ENCODE measurements at places on chromosomes 7 and 10. TPM values are rescaled to one million over a fixed set of nuclear protein-coding genes. Genes with fewer than 3 reads are reported as not detected.

Gene LSM5
- polyA plus RNA-seq, result 59.5 TPM

Gene TRPV5
- not detected for polyA plus RNA-seq

Gene PPP2R2D
- 54.6 TPM for polyA plus RNA-seq

Gene SFXN2
- 14.6 TPM for polyA plus RNA-seq

Gene REEP3
- 32.3 TPM for polyA plus RNA-seq

Gene SPDYE6
- polyA plus RNA-seq, result not detected

DNA sequence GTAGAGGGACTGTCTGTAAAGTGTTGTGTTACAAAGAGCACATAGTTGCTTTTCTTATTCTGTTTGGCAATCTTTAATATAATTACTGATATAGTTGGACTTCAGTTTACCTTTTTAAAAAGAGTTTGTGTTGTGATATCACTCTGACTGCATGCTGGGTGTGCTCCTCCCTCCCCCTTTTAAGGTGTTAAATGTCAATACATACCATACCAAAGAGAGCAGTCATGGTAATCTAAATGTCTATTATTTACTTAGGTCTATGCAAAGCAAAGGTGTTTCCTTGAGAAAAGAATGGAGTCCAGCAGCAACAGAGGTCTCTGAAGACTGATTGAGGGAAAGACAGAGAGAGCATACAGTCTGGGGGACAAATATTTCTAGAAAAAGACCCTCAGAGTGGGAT is 275.1 kb upstream of the NRP1 start:
- no peak overlapping the region for H3K4me3 ChIP-seq
- H3K27me3 ChIP-seq, result no peaks in the 10 kb centered on the region
- H3K4me1 ChIP-seq, result no peaks in the 10 kb centered on the region
- H3K36me3 ChIP-seq, result no peaks in the 10 kb centered on the region
- H3K27ac ChIP-seq, result no peak overlapping the region

GRCh38 chr7:27576360-27576944 is 86.2 kb downstream of the HIBADH start:
- H3K36me3 ChIP-seq, result no peaks in the 10 kb centered on the region
- DNase-seq, result no peak
- H3K4me3 ChIP-seq, result no peak overlapping the region
- H3K27me3 ChIP-seq, result no peaks in the 10 kb centered on the region
- no peaks in the 10 kb centered on the region for H3K4me1 ChIP-seq
- no peak overlapping the region for H3K27ac ChIP-seq

DNA sequence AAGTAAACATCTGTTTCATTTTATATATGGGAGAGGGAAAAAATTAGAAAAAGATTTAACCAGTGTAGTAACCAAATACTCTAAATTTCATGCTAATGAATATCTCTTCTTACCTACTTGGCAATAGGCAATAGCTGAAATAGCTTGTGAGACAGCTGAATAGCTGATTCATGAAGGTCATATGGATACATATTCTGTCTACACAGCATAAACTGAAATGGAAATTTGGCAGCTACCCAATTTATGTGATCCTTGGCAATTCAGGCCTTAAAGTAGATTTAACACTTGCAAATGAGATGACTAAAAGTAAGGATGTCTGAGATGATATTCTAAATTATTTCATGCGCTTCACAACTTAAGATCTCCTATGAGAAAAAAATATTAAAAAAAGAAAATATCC is 261.2 kb upstream of the SEMA3A start:
- no peaks in the 10 kb centered on the region for H3K27me3 ChIP-seq
- H3K27ac ChIP-seq, result no peak overlapping the region
- H3K4me1 ChIP-seq, result no peaks in the 10 kb centered on the region
- no peak for DNase-seq

GRCh38 chr7:4833691-4834600 is 27.9 kb downstream of the PAPOLB start:
- H3K4me3 ChIP-seq, result no peak overlapping the region
- H3K27ac ChIP-seq, result no peak overlapping the region
- no peaks in the 10 kb centered on the region for H3K27me3 ChIP-seq
- H3K36me3 ChIP-seq, result peaks cover 61% of the 10 kb centered on the region
- no peak for DNase-seq
- peaks cover 26% of the 10 kb centered on the region for H3K4me1 ChIP-seq

- H3K27ac ChIP-seq, result no peak overlapping the region
- H3K36me3 ChIP-seq, result peaks cover 8% of the 10 kb centered on the region
- no peaks in the 10 kb centered on the region for H3K4me1 ChIP-seq
Measured at GRCh38 chr7:140036224-140036962, 26.4 kb downstream of the PARP12 start.

DNA sequence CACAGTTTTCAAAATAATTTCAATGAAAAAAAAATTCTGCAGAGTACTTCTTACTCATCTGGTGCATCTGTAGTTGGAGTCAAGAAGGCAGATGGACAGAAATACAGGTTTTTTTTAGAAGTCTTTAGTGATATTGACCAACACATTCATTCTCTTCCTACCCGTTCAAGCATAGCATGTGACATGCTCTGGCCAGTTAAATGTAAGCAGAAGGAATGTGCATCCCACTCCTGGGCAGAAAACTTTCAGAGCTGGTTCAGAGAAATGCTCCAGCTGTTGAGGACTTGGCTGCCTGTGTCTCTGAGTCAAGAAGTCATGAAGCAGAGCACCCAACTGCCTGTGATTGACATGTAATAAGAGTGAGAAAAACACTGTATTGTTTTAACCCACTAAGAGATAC is 665.3 kb upstream of the IGFBP3 start:
- no peak overlapping the region for H3K4me3 ChIP-seq
- no peaks in the 10 kb centered on the region for H3K27me3 ChIP-seq
- H3K27ac ChIP-seq, result no peak overlapping the region

DNA sequence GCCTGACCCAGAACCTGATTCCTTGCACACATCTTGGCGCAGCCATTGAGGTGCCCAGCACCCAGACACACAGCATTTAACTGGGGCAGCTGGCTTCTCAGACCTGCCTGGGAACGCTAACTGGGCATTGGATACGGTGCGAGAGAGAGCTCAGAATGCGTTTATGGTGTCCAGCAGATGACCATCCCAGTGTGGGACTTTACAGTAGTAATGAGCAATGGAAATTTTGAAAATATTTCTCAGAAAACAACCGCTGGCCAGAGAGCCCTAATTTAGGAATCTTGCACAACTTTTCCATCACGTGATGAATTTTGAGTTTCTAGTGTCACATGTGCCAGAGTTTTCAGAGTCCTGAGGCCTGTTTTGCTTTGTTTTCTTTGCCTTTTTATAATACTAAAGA is 78.2 kb upstream of the SEC61G start:
- no peaks in the 10 kb centered on the region for H3K36me3 ChIP-seq
- H3K27ac ChIP-seq, result no peak overlapping the region
- H3K4me3 ChIP-seq, result no peak overlapping the region
- no peaks in the 10 kb centered on the region for H3K27me3 ChIP-seq
- DNase-seq, result no peak

GRCh38 chr7:99648843-99649242 is 31.0 kb downstream of the CYP3A5 start:
- H3K4me3 ChIP-seq, result no peak overlapping the region
- DNase-seq, result no peak
- no peak overlapping the region for H3K27ac ChIP-seq
- H3K4me1 ChIP-seq, result no peaks in the 10 kb centered on the region
- no peaks in the 10 kb centered on the region for H3K27me3 ChIP-seq

GRCh38 chr10:95618101-95618500 is 38.4 kb downstream of the ALDH18A1 start:
- peaks cover 43% of the 10 kb centered on the region for H3K36me3 ChIP-seq
- no peaks in the 10 kb centered on the region for H3K4me1 ChIP-seq
- no peak overlapping the region for H3K27ac ChIP-seq
- H3K4me3 ChIP-seq, result no peak overlapping the region
- H3K27me3 ChIP-seq, result no peaks in the 10 kb centered on the region
- no peak for DNase-seq

DNA sequence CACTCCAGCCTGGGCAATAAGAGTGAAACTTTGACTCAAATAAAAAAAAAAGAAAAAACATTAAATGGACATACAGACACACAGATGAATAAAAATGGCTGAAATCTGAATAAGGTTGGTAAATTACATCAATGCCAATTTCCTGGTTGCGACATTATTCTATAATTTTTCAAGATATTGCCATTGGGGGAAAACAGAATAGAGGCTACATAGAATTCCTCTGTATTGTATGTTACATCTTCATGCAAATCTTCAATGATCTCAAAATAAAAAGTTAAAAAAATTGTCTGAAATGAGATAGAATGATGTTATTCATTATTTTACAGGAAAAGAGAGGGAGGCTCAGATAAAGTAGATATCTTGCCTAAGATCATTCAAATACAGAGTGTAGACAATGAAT is 234.0 kb downstream of the SDHAF3 start:
- no peaks in the 10 kb centered on the region for H3K27me3 ChIP-seq
- H3K4me1 ChIP-seq, result no peaks in the 10 kb centered on the region
- H3K36me3 ChIP-seq, result no peaks in the 10 kb centered on the region
- H3K4me3 ChIP-seq, result no peak overlapping the region
- H3K27ac ChIP-seq, result no peak overlapping the region
- DNase-seq, result no peak

DNA sequence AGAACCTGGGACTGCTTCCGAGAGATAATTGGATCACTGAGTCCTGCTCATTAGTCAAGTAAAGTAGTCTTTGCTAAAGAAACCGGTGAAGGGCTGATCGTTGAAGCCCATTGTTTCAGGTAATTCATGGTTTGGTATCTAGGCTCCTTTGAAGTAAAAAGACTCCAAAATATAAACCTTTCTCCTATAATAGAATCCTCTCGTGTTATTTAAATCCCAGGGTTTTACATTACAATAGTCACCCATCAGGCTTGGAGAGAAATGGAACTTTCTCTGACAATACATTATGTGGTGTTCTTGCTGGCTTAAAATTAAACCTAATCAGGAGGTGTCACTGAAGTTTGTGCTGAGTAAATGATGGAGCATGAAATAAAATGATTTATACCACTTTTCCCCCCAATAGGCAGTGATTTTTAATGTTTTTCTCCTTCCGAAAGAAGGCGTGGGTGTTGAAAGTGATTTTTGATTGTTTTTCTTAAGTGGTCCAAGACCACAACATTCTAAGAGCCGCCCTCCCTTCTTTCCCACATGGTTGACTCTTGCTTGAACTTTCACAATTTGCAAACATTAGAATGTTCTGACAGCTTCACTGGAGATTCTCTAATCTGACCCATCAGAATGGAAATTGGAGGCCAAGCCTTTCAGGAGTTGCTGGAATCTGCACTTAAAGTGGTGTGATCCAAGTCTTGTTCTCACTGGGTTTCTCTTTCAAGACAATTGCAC is 44.2 kb downstream of the LRMDA start:
- peaks cover 3% of the 10 kb centered on the region for H3K4me1 ChIP-seq
- no peak for DNase-seq
- H3K4me3 ChIP-seq, result no peak overlapping the region
- H3K27me3 ChIP-seq, result no peaks in the 10 kb centered on the region

DNA sequence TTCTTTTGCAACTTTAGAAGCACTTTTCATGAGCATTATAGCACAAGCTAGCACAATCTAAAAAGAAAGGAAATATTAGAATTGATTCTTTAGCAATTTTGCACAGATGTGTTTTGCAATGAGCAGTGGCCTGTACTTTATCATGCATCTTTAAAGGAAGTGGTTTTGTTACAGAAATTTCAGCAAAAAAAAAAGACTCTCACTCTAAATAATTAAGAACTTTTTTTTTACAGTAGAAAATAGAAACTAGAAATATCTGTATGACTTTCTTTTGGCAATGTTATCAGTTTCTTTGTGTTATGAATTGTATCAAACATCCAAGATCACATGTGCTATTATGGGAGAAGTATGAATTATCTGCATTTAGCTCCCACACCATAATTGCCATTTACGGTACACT is 195.7 kb upstream of the KLF6 start:
- no peaks in the 10 kb centered on the region for H3K36me3 ChIP-seq
- no peak overlapping the region for H3K27ac ChIP-seq
- no peaks in the 10 kb centered on the region for H3K27me3 ChIP-seq
- DNase-seq, result no peak

- H3K4me3 ChIP-seq, result no peak overlapping the region
- H3K27ac ChIP-seq, result no peak overlapping the region
- H3K36me3 ChIP-seq, result no peaks in the 10 kb centered on the region
Measured at GRCh38 chr7:101507791-101508252, 121.3 kb downstream of the MYL10 start.

DNA sequence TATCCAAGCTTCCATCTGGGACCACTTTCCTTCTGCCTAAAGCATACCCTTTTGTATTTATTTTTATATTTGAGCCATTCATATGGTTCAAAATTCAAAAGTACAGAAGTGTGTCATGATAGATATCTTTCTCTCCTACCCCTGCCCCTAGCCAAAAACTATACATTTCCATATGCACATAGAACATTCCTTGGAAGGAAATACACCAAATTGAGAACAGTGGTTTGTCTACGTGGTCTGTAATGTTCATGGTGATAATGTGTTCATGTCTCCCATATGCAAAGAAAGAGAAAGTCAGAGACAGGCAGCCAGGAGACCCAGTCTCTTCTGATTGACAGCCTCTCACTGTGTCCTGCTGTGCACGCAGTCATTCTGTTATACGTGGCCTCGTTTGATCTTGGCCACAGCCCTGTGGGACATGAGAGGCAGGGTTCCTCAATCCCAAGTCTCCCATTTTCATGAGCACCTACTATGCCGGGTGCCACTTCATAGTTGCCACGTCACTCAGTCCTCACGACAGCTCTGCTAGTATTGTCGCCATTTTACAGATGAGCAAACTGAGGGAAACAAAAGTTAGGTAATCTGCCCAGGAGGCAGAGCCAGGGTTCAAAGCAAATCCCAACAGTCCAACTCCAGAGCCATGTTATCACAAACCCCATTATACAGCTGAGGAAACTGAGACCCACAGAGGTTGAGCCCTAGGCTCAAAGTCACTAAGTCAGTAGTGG is 8.0 kb upstream of the CDH23 start:
- DNase-seq, result no peak
- H3K27ac ChIP-seq, result no peak overlapping the region
- no peak overlapping the region for H3K4me3 ChIP-seq
- no peaks in the 10 kb centered on the region for H3K27me3 ChIP-seq

- no peaks in the 10 kb centered on the region for H3K27me3 ChIP-seq
- no peak overlapping the region for H3K4me3 ChIP-seq
- H3K27ac ChIP-seq, result no peak overlapping the region
- no peaks in the 10 kb centered on the region for H3K36me3 ChIP-seq
- DNase-seq, result no peak
- H3K4me1 ChIP-seq, result peaks cover 9% of the 10 kb centered on the region
Measured at GRCh38 chr7:31647511-31647910, 39.5 kb upstream of the PPP1R17 start.

DNA sequence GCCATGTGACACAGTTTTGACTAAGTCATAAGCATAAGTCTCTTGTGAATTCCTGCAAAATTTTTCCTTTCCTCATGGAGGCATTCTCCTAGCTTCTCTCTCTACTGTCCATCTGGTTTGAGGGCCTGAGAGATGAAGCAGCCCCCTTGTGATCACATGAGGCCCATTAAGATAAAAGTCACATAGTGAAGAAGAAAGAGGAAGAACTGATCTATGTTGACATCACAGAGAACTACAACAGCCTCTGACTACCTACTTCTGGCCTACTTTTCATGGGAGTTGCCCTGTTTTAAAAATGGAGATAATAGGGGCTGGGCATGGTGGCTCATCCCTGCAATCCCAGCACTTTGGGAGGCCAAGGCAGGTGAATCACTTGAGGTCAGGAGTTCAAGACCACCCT is 50.4 kb downstream of the TFEC start:
- no peaks in the 10 kb centered on the region for H3K27me3 ChIP-seq
- H3K27ac ChIP-seq, result no peak overlapping the region
- H3K4me1 ChIP-seq, result no peaks in the 10 kb centered on the region
- no peak overlapping the region for H3K4me3 ChIP-seq
- no peak for DNase-seq
